ENCODE measurements at places on chromosomes 5 and 9.

DNA sequence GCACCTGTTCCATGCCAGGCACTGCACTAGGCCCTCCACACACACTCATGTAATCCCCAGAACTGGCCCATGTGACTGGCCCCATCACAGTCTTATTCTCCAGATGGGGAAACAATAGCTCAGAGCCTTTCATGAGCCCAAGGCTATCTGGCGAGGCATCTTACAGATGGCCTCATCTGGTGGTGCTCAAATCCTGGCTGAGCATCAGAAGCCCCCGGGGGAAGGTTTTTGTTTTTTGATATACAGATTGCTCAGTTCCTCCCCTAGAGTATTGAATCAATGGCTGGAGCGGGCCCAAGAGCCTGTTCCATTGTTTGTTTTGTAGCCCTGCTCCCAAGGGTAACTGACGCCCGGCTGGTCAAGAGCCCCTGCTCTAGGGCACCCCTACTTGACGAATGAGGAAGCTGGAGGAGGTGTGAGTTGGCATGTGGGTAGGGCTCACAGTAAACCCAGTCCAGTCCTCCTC, 145.3 kb upstream of the RAPGEF1 start:
- DNase-seq, result no peak

GRCh38 chr5:118616281-118616680, 372.1 kb downstream of the DTWD2 start:
- DNase-seq, result no peak

DNA sequence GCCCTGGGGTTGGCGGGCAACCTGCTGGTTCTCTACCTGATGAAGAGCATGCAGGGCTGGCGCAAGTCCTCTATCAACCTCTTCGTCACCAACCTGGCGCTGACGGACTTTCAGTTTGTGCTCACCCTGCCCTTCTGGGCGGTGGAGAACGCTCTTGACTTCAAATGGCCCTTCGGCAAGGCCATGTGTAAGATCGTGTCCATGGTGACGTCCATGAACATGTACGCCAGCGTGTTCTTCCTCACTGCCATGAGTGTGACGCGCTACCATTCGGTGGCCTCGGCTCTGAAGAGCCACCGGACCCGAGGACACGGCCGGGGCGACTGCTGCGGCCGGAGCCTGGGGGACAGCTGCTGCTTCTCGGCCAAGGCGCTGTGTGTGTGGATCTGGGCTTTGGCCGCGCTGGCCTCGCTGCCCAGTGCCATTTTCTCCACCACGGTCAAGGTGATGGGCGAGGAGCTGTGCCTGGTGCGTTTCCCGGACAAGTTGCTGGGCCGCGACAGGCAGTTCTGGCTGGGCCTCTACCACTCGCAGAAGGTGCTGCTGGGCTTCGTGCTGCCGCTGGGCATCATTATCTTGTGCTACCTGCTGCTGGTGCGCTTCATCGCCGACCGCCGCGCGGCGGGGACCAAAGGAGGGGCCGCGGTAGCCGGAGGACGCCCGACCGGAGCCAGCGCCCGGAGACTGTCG, 976 bp downstream of the RXFP3 start:
- DNase-seq, result no peak

GRCh38 chr5:3599226-3600105, 3.8 kb downstream of the IRX1 start:
- no peak for DNase-seq

GRCh38 chr5:174323878-174324281, 278.4 kb downstream of the NSG2 start:
- DNase-seq, result no peak

DNA sequence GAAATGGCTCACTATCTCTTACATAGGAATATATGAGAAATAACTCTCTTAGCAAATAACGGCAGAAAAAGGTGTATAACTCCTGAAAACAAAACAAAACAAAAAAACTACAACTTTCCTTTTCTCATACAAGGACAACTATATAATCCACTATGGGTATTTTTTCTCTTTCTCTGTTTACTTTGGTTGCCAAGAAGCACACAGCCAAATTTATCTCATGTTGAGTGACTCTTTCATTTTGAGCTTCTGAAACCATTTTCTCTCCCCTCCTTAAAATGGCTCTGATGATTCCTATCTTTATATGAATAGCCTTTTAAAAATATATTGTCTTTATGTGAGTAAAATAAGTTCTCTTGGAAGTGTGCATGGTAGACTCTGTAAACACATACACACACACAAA, 128.7 kb downstream of the TRIM32 start:
- no peak for DNase-seq

DNA sequence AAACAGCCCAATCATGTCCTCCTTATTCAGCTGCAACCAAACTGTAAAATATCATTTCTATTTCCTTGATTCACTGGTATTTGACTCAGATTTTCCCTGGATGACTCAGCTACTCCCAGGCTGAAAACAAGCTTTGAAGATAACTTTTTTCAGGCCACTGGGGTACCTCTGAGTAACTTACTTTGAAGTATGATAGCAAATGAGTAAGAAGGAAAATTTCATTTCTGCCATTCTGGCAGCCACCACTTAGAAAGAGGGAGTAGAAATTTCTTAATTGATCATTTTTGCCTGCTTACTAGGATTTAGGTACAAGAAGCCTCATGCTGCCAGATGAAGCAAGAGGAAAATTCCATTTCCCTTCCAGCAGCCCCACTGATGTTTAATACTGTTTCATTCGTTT, 247.4 kb downstream of the PRELID2 start:
- DNase-seq, result no peak

GRCh38 chr9:79116041-79116440, 455.7 kb upstream of the TLE4 start:
- DNase-seq, result no peak
